ENCODE measurements at places on chromosomes 7 and 10. TPM values are rescaled to one million over a fixed set of nuclear protein-coding genes. Genes with fewer than 3 reads are reported as not detected.

STK31 gene
- not detected for polyA plus RNA-seq

ASB4 gene
- polyA plus RNA-seq: not detected

MMD2 gene
- not detected for polyA plus RNA-seq

ITPRID1 gene
- polyA plus RNA-seq: not detected

TAS2R3 gene
- 0.71 TPM for polyA plus RNA-seq

UBE2H gene
- polyA plus RNA-seq: 20.4 TPM

DNA sequence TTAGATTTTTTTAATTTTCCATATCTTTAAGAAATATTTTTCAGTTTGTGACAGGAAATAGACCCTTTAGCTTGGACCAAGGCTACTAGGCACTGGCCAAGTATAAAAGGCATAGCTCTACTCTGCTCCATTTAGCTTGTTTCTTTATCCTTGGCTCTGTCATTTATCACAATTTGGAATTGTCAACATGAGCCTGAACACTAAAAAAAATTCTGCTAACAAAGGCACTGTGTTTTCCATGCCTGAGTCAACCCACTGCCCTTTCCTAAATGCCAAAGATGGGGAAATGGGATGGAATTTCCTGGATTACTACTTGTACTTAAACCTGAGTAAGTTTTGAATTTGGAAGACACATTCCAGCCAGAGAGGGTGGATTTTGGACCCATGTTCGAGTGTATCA, 128.4 kb downstream of the NSUN6 start:
- H3K4me1 ChIP-seq: peaks cover 19% of the 10 kb centered on the region
- no peak for DNase-seq
- H3K27me3 ChIP-seq: no peaks in the 10 kb centered on the region
- H3K4me3 ChIP-seq: no peak overlapping the region
- H3K36me3 ChIP-seq: peaks cover 24% of the 10 kb centered on the region

DNA sequence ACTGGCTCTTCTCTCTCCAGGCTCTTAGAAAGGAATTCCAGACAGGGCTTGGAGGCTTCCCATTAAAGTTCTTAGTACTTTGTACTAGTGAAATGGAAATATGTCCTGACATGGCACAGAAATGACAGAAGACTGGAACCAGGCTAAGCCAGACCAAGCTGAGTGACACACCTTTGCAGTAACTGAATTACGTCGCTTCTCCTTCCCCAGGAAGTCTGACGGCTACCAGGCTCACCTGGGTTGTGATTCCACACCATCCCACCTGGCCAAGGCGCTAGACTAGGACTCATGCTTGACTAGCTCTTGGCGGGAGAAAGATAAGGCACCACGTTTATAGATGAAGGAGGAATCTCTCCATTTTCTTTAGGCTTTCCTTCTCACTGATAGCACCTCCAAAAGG, 50.7 kb upstream of the KCNIP2 start:
- H3K4me1 ChIP-seq: peaks cover 6% of the 10 kb centered on the region
- H3K4me3 ChIP-seq: no peak overlapping the region
- no peaks in the 10 kb centered on the region for H3K36me3 ChIP-seq
- H3K27ac ChIP-seq: no peak overlapping the region
- no peak for DNase-seq
- H3K27me3 ChIP-seq: no peaks in the 10 kb centered on the region

- H3K4me3 ChIP-seq: no peak overlapping the region
- no peaks in the 10 kb centered on the region for H3K27me3 ChIP-seq
- H3K27ac ChIP-seq: no peak overlapping the region
These were observed 447.9 kb upstream of the PFKP start for GRCh38 chr10:2619472-2619871.

DNA sequence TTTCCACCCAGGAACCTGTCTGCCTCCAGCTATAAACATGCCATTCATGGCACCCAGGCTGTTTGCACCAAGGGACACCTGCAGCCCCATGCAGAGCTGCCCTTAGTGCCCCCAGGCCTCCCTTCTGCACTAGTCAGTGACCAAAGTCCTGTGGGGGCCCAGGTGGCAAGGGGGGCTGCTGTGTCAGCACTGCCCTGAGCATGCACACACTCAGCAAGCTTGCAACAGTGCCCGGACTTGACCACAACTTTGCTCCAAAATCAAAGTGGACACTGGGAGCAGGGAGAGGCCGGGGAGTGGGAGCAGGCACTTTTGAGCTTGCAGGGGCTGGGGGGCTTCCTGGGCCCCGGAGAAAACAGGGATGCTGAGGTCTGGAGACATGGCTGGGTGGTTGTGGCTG, 192.9 kb upstream of the MBL2 start:
- DNase-seq: no peak
- H3K4me3 ChIP-seq: no peak overlapping the region
- no peak overlapping the region for H3K27ac ChIP-seq

GRCh38 chr10:97888641-97889262, 39.1 kb downstream of the GOLGA7B start:
- no peaks in the 10 kb centered on the region for H3K36me3 ChIP-seq
- peaks cover 18% of the 10 kb centered on the region for H3K27me3 ChIP-seq
- no peak for DNase-seq
- H3K4me3 ChIP-seq: no peak overlapping the region
- H3K4me1 ChIP-seq: peaks cover 11% of the 10 kb centered on the region

- no peaks in the 10 kb centered on the region for H3K27me3 ChIP-seq
- no peak overlapping the region for H3K4me3 ChIP-seq
- H3K4me1 ChIP-seq: no peaks in the 10 kb centered on the region
- no peaks in the 10 kb centered on the region for H3K36me3 ChIP-seq
- no peak overlapping the region for H3K27ac ChIP-seq
- no peak for DNase-seq
These were observed 35.6 kb upstream of the XRCC2 start for GRCh38 chr7:152711444-152711944.

- H3K27ac ChIP-seq: no peak overlapping the region
- no peak for DNase-seq
- H3K27me3 ChIP-seq: no peaks in the 10 kb centered on the region
- no peaks in the 10 kb centered on the region for H3K36me3 ChIP-seq
- H3K4me1 ChIP-seq: no peaks in the 10 kb centered on the region
These were observed 1231.1 kb upstream of the CELF2 start for GRCh38 chr10:9786576-9786975.

Measured in sigmoid colon (tissue), 7 donors.